ENCODE measurements at places on chromosomes 1 and 21.

DNA sequence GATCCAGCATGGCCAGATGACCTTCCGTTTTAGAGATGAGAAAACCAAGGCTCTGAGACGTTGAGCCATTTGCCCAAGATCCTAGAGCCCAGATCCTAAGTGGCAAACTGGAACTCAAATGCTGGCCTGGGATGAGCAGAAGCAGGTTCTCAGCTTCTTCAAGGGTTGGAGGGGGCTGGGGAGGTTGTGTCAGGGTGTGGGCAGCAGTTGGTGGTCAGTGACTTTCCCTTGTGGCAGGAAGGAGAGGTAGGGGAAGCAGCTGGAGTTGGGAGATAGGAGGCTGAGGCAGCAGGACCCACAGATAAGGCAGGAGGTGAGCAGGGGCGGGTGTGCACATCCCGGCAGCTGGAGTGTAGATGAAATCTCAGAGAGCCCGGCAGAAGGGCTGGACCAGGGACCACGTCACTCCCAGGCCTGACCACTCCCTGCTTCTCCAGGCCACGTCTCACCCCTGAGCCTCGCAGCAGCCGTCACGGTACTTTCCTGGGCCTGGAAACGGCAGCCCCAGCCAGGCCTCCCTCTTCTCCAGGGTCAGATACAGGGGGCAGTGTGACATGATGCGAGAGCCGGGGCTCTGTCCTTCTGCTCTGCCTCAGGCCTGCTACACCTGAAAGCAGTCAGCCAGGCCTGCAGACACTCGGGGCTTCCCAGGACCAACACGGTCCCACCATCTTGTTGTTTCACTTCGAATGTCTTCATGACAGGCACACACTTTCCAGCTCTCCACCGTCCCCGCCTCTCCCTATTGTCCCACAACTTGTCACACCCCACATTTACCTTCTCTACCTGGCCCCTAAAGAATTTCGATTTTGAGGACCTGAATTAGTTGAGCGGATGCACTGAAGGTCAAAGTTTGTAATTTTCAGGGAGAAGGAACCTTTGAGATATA lies 11.5 kb upstream of the LAPTM5 start:
- no peak for DNase-seq

- DNase-seq = no peak
Measured at GRCh38 chr1:24913616-24914225, 16.4 kb downstream of the RUNX3 start.

DNA sequence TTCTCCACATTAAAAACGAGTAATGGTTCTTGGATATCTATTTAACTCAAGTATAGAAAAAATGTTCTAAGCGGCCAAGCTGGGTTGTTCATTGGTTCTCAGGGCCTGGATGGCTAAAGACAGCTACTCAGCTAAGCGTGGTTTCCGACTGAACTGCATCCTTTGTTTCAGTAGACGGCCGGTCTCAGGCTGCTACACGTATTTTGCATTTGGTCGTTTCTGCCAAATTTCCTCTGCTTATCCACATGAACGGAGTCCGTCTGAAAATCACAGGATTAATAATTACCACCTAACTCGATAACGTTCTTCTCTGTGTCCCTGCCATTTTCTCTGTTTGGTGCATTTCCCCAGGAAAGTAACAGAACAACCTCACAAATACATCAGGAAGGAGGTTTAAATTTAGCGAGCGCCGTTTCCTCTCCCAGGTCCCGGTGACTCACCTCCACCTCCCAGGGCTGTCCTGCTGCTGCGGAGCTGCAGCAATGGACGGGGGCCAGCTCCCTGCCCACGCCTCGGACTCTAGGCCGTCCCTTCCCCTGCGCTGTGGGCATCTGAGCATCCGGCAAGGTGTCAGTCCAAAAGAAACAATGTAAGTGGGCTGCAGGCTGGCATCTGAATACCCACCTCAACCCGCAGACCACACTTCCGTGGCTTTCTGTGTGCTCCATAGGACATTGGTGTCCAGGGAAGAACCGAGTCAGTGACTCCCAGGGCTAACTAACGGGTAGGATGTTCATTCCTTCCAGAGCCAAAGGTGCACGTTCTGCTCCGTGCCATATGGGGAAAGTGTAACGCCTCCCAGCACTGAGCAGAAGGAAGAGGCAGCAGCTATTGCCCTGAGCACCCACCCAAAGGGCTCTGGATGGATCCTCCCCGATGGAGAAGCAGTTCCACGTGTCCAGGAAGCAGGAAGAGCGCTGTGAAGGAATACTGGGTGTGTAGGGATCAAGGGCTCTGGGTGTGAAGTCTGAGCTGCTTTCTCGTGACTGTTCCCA lies 4.1 kb upstream of the GABRD start:
- DNase-seq = no peak

GRCh38 chr21:33695813-33696212 lies 53.5 kb downstream of the ITSN1 start:
- DNase-seq = no peak

DNA sequence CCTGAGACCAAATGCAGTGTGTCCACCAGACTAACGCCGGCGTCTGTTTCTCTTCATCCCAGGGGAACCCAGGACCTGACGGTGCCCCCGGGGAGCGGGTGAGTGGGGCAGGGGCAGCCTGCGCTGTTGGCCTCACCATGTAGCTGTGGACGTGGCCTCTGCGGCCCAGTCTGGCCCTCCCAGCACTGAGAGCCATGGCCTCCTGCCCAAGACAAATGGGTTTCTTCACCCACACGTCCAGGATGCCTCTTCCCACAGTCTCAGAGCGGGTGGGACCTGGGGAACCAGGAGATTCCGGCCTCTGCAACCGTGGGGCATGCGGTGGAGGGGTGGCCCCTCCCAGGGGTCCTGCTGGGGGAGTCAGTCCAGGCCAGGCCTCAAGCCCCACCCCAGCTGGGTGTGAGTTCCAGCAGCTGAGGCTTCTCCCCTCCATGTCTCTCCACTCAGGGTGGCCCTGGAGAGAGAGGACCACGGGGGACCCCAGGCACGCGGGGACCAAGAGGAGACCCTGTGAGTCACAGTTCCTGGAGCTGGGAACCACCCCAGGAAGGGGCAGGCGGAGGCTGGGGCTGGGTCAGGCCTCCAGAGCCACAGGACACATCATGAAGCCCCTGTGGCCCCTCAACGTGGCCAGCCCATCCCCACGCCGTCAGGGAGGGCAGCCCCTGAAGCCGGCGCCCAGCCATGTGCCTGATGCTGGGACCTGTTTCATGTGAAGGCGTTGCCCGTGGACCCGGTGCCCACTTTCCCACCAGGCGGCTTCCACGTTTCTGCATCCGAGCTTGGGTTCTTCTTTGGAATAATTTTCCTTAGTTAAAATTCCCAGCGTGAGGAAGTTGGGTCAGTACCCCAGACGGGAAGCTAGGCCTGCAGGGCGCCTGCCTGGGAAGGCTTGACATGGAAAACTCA lies 11.0 kb downstream of the COL6A1 start:
- peak; percentile 2 for DNase-seq

DNA sequence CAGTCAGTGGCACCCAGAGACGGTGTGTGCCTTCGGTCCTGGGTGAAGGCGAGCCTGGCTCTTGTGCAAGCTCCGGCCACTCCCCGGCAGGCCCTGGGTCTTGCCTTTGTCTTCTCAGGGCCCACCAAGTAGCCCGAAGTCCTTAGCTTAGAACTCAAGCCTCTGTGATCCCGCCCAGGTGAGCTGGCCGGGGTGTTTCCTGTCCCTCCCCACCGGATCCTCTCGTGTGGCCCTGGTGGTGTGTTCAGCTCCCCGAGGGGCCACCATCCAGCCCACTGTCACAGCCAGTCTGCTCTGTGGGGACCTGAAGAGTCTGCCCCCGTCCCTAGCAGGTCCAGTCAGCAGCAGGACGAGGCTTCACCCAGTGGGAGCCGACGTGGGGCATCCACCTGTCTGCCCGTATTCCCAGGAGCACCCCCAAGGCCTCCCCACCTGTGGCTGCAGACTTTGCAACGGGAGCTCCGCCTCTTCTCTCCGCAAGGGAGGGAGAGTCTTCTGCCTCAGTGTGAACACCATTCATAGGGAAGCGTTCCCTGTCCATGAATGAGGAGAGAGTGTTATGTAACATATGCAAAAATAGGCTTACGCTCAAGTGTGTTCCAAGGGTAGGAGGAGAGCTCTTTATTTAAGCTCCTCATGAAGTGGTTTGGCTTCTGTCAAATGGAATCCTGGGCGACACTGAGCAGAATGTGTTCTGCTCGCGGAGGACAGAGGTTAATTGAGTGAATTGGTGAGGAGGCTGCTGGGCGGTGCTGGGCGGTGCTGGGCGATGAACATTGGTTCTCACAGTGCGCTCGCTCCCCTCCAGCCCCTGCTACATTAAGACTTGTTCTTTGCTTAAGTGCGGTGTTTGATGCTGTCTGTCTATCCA lies 108.9 kb downstream of the CRYAA start:
- DNase-seq = no peak

DNA sequence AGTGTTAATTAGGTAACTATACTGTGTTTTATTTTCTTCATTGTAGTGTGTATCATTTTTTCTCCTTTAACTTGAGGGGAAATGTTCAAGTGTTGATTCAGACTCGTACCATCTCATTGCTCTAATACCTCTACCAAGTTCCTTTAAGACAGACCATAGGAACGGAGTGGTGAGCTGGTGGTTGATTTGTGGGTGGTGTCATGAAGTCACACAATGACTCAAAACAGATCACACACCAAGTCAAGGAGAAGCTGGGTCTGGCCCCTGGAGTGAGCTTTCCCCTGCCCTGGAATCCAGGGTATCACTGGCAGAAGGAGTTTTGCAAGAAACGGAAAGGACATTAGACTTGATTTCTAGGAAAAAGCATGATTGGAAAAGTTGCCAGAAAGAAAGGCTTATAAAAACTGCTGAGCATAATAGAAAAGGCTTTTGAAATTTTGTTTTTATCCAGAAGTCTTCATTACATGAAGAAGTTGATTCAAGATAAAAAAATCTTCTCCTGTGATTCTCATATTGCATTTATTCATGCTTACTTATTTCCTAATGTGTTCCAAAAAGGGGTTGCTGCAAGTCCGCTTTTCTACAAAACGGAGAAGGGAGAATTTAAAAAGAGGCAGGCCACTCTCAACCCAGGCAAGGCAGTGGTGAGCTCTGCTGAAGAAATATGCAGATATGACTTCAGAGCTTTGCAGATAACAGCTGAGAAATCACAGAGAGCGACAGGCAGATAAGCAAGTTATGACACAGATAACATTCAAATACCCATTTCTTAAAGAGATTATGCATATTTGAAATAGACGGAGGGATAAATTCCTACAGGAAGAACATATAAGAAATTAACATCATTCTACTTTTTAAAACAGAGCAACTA lies 79.7 kb downstream of the TBX19 start:
- peak; percentile 21 for DNase-seq

- no peak for DNase-seq
Measured at GRCh38 chr1:183137782-183138181, 48.3 kb upstream of the LAMC2 start.

DNA sequence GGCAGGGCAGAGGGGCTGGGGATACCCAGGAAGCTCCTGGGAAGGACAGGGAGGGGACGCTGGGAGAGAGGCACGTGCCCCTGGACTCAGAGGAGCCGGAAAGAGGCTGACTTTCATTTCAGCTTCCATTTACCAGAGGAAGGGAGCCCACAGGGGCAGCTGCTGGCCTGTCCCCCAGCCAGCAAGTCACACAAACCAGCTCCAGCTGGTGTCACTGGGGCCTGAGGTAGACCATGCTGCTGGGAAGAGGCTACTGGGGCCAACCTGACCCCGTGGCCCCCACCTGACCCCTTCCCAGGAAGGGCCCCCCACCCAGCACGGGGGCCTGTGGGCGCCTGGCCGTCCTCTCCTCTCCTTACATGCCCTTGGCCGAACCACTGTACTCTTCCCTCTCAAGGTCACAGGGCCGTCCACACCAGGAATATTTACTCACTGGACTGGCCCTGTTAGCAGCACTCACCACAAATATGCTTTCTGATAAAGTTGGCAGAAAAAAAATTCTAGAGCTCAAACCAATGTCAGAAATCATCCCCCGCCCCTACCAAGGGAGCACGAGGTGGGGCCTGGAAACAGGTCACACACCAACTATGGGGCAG lies 110.5 kb downstream of the CASZ1 start:
- no peak for DNase-seq

DNA sequence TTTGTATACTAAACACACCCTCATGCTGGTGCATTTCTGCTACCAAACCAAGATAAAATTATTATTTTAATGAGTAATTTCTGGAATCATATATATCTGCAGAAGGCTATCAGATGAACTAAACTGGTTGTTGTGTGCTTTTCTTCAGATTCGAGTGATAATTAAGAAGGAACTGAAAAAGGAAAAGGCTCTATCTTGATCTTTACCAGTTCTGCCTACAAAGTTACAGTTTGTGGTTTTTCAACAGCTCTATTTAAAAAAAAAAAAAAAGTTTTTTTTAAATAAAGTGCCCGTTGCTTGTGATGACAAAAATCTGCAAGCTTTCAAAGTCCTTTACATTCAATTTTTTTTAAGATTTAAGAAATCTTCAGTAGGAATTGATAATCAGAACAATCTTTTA lies 13.6 kb downstream of the DENND1B start:
- no peak for DNase-seq

DNA sequence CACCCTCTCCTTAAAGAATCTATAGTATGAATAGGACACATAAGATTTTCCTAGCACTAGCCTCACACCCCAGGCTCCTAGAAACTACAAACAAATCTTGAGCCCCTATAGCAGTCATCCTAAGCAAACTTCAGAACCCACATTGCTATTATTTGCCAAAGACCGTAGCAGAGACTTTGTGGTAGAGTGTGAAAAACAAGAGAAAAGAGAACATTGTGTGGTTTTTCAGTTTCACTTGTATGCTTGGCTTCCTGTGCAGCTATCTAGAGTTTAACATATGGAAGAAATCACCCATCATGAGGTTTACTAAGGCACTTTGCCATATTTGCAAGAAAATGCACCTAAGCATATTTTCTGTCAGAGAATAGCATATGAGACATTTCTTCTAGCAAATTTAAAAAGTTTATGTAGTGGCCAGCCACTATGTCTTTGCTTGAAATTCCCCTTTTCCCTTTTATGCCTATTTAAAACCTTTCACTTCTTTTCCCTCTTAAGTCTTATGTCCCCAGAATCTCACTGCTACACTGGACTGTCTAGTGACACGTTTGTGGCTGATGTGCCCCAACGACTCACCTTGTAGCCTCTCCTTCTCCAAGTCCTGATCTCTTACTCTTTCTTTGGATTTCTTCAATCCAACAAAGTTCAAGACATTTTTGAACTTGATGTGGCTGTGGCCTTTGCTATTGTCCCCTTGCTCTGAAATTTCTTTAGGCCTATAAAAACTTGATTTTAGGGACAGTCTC lies 25.6 kb downstream of the CCDC190 start:
- DNase-seq = no peak

DNA sequence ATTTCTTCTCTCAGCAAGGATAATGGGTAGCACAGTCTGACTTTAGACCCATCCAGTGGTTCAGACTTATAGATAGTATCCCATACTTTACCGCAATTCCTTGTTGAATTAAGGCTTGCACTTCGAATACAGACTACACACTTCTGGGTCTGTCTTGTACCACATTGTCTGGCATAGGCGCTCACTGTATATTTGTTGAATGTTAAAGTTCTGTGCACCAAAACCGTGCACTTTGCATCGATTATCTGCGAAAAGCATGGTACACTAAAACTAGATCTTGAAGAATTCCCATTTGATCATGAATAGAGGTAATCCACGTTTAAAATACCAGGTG lies 556 bp upstream of the RYR2 start:
- no peak for DNase-seq

GRCh38 chr1:6180268-6180706 lies at the start of gene CHD5:
Gene CHD5, minus strand, starts transcription at chr1:6180321. Its CDS starts 298 bp downstream, at chr1:6180023.
- DNase-seq = no peak

- DNase-seq = peak; percentile 67
Measured at GRCh38 chr1:101288491-101288944, 51.7 kb downstream of the S1PR1 start.

GRCh38 chr1:30286988-30287839 lies 436.2 kb downstream of the MATN1 start:
- DNase-seq = no peak

- no peak for DNase-seq
Measured at GRCh38 chr1:68314151-68314780, 81.9 kb upstream of the WLS start.

Data from activated gamma-delta T cell treated with Interleukin-2 at 50 U/mL for 16 hours (primary cell).